SHP77 treated with DMSO at 0.1 percent for 48 hours (cell line): ENCODE measurements at places on chromosomes 3 and 15.

- no peak for DNase-seq
These were observed 127.1 kb downstream of the KLF13 start for GRCh38 chr15:31453558-31454318.

GRCh38 chr3:80770106-80771074 is 991.1 kb downstream of the GBE1 start:
- peak; percentile 69 for DNase-seq

DNA sequence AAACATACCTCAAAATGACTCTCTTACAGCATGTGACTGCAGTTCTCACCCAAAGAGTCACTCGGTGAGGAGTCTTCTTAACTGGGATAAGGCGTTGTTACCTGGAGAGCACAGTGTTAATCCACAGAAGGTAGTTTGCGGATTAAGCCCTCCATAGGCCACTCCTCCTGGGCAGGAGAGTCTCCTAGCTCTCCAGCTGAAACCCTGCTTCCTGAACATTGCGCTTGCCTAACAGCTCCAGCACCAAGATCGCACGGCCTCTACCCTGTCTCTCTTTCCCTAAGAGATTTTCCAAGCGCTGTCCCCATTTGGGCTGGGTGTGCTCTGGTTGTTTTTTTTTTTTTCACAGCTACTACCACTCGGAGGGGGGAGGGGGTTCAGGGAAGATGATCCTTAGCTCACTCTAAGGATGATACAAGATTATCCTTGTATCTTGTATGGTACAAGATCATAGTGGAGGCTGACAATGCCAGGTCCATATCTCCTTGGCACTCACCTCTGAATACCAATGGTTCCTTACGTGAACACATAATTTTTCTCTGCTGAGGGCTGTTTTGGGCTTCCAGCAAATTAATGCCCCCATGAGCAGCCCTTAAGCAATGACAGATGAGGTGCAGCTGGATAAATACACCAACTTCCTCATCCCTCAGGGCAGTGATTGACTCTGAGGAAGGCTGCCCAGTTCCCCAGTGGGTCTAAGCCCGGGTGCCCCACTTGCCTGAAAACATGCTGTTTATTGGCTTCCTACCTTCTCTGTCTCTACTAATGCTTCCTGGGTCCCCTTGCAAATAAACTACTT is 185.2 kb upstream of the TSC22D2 start:
- no peak for DNase-seq

GRCh38 chr3:79253704-79254103 is 514.1 kb downstream of the ROBO1 start:
- no peak for DNase-seq

DNA sequence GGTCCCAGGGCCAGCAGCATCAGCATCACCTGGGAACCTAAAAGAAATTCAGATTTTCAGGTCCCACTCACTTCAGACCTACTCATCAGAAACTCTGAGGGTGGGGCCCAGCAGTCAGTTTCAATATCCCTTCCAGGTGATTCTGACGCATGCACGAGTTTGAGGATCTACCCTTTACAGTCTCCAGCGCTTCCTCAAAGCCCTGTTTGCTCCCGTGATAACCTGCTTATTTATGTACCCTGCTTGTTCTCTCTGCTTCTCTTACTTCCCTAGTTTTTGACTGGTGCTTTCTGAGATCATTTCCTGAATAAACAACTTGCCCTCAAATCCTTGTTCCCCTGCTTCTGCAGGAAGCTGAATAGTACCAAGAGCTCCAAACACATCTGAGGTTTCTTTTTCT is 245.3 kb downstream of the ZNF621 start:
- no peak for DNase-seq

DNA sequence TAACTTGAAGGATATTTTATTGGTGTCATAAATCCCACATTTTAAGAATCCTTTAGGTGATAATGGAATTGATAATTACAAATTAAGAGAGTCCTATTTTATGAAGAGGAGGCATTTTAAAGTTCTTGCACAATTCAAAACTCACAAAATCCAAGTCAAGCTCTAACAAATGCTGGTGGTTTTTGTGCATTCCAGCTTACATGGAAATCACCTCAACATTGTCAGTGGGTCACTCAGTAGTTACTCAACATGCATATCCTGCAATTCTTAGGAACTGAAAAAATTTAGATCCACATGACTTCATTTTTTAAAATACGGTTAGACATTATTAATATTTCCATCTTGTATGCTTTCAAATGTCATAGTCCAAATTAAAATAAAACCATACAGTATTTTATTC is 487.2 kb downstream of the CNTN3 start:
- no peak for DNase-seq

GRCh38 chr15:62257996-62258521 is 93.0 kb upstream of the C2CD4B start:
- DNase-seq = no peak

GRCh38 chr3:192812743-192813383 is 85.5 kb upstream of the FGF12 start:
- DNase-seq = no peak

- DNase-seq = peak; percentile 45
These were observed 144.3 kb downstream of the TJP1 start for GRCh38 chr15:29677871-29678461.

DNA sequence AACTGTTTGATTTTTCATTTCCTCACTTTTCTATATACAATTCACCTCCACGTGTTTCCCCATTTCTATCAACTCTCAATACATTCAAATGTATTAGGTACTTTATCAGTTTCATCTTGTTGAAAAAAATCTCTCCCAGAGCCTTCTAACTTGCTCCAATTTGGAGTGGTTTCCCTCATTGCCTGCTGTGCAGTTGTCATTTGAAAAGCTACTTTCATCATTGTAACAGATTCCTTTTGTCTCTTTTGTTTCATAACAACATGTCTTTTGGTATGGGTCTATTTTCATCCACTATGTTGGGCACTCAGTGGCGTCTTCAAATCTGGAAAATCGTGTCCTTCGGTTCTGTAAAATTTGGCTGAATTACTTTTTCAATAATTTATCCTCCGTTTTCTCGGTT is 75.0 kb downstream of the NR2E3 start:
- DNase-seq = no peak

DNA sequence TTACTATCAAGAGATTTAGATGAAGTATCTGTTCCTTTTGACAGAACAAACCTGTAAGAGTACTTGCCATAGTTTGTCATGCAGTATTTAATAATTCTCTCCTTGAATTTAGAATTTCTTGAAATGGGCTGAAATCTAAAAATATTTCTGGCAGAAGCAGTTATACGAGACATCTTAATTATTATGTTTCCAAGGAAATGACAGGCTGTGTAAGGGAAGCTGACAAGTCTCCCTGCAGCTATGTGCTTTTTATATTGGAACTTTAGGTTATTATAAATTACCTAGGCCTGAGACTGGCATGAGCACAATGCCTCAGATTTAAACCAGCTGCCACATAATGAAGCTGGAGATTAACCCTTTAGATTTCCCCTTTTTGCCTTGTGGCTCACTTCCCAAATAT is 365.0 kb upstream of the EPHA6 start:
- DNase-seq = no peak

GRCh38 chr3:186950402-186951093 is 20.2 kb downstream of the ST6GAL1 start:
- no peak for DNase-seq

DNA sequence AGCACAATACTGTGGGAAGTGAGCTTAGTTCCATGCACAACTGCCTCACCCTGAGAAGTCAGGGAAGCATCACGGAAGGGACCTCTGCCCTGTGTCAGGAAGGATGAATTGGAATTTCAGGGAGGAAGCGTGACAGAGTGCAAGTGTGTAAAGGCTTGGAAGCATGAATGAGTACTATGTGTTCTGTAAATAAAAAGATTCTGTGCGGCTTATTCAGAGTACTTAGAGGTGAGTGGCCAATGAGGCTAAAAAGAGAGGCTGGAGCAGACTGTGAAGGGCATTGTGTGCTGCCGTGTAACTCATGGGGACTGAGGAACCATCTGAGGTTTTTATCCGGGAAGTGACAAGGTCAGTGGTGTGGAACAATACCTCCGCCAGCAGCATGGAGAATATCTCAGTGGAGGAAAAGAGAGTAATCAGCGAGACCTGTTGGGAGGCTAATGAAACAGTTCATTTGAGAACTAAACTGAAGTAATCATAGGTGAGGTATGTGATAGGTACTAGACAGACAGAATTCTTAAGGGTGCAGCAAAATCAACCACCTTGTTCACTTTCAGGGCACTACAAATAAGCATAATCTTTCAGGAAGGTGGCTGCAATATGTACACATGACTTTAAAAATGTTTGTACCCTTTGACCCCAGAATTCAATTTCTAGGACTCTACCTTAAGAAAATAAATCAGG is 64.9 kb upstream of the SPRED1 start:
- DNase-seq = no peak

- no peak for DNase-seq
These were observed 413.2 kb downstream of the NTRK3 start for GRCh38 chr15:87843312-87843711.

DNA sequence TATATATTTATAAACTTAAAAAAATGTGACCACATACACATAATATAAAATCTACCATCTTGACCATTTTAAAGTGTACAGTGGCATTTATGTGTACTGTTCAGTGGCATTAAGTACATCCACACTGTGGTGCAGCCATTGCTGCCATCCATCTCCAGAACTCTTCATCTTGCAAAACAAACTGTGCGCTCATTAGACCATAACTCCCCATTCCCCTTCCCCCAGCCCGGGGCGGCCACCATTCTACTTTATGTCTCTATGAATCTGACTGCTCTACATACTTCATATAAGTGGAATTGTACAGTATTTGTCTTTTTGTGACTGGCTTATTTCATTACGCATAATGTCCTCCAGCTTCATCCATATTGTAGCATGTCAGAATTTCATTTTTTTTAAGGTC is 47.8 kb downstream of the CTXND1 start:
- DNase-seq = no peak

DNA sequence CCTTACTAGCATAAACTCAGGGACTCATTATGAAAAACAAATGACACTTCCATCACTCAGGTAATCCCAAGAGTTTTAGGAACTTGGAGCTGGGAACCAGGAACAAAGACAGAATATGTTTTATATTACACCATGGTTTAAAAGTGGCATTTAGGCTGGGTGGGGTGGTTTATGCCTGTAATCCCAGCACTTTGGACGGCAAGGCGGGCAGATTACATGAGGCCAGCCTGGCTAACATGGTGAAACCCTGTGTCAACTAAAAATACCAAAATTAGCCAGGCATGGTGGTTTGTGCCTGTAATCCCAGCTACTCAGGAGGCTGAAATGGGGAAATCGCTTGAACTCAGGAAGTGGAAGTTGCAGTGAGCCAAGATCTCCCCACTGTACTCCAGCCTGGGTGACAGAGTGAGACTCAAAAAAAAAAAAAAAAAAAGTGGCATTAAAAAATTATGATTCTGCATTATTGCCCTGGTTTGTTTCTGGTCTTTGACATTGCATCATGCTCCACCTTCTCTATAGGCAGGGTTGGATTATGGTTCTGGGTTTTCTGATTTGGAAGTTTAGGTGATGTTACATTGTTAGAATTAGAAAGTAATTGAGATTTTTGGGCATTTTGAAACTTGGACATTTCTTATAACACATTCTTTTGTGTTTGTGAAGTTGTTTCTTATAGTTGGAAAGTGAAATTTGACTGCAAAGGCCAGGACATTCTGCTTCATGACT is 19.0 kb downstream of the SQOR start:
- DNase-seq = no peak

DNA sequence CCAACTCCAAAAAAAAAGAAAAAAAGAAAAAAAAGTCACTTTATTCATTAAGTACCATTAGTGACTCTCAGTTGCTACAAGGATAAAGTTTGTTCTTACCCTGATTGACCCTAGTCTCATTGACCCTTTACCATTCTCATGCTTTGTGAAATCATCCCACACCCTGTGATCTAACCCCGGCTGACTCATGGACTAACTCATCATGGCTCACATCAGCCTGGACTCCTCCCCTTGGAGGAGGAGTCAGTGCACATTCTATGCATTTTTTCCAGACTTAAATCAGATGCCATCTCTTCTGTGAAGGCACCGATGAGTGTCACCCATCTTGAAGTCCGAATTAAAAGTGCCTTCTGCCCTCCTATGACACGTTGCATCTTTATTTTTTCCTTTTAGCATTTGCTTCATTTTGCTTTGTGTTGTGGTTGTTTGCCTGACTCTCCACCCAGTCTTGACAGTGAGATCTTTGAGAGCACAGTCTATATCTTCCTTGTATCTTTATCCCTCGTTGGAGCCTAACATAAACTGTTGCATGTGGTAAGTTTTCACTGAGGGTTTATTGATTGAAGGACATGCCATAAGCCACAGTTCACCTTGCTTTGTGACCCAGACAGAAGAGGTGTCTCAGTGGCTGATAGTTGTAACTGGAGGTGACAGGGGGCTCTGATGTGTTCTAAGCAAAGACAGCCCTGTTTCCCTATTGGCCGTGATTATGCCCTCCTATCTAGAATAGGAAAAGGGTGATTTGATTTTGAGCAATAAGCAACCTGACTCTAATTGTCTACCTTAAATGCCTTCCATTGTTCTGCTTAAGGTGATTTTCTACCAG is 72.1 kb downstream of the IL1RAP start:
- no peak for DNase-seq

GRCh38 chr3:156816091-156816793 is 9.9 kb upstream of the LEKR1 start:
- DNase-seq = no peak

DNA sequence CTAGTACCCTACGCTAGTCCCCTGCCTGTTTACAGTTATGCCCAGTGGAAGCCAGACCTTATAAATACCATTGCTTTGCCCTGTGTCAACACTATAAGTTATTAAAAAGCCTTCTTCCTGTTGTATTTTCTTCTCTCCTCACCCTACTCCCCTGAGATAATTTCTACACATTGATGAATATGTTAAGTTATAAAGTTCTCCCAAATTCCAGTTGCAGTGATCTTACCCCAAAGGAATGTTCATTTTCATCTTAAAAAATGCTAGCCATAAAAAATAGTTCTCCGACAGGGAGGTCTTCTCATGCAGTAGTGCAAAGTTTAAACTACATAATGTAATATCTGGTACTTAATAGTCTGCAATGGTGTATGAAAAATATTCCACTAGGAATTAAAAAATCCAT is 58.6 kb downstream of the MAP2K5 start:
- DNase-seq = no peak

DNA sequence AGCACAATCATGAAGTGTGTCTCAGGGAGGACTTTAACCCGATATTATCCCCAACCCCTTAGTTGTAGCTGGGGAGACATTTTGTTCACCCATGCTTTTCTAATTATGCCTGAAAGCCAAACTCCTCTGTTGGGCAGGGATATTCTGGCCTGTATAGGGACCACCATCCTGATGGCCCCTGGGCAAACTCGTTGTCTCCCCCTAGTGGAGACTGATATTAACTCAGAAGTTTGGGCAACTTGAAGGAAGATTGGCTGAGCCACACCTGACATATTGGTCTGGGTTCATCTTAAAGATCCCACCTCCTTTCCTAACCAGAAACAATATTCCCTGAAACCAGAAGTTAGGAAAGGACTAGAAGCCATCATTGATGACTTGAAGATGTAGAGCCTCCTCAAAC is 42.3 kb downstream of the TM4SF18 start:
- no peak for DNase-seq

DNA sequence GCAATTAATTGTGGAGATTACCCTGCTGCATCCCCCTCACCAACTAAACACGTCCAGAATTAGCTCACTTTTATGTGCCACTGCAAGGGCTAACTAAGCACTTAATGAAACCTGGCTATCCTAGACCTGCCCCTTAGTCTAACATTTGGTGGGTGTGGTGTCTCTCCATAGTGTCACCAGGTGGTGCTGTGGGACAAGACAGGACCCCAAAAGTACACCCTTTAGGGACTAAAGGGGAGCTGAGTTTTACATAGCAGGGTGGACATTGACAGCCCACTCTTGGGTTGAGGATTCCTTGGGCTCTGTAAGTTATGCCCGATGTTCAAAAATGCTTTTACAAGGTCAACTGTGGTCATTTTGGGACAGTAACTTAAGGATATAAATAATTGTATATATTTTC is 5.7 kb downstream of the DUT start:
- DNase-seq = no peak
